RCC 7860 (cell line): ENCODE measurements at places on chromosomes 11 and 22.
A peak's percentile ranks its signal among the peaks of the same experiment; 100 is the strongest.

GRCh38 chr11:116502641-116503061 is 270.1 kb downstream of the BUD13 start:
- DNase-seq = no peak

GRCh38 chr11:74141241-74141695 is 29.5 kb downstream of the C2CD3 start:
- no peak for DNase-seq

DNA sequence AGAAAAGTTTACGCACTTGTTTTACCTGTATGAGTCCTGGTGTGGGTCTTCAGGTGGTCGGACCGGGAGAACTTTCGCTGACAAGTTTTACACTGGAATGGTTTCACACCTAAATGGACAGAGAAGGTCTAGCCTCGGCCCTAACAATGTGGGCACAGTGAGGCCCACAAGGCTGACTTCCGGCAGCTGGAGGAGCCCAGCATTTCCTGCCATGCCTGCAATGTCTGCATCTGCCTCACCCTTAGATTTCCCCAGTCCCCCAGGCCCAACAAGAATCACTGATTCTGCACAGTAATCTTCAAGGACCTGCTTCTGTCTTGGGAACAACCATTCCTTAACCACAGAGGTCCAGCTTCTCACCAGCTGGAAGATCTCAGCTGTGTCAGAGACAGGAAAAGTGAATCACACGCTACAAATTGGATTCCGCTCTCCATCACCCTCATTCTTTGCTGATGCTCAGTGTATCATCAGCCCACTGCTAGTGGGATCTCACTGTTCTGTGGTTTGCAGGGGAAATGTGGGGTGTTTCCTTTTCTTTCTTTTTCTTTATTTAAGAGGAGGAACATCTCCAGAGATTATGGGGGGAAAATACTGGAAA is 43.3 kb downstream of the WT1 start:
- DNase-seq = peak; percentile 62

DNA sequence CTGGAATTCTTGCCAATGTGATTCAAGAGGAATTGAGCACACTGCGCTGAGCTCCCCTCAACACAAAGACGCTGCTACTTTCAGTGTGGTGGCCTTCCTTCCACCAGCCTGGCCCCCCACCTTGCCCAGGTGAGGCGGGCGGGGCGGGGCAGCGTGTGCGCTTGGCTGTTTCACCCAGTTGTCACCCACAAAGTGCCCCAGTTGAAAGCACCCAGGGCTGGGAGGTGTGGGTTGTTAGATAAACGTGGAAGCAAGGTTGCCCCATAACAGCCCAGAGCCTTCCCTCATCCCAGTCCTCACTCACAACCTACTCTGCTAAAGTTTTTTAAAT is 43.1 kb downstream of the CACNG2 start:
- no peak for DNase-seq

GRCh38 chr11:24421766-24422165 is 75.1 kb upstream of the LUZP2 start:
- no peak for DNase-seq

- DNase-seq = no peak
Measured at GRCh38 chr11:9529334-9529650, 44.2 kb upstream of the WEE1 start.

DNA sequence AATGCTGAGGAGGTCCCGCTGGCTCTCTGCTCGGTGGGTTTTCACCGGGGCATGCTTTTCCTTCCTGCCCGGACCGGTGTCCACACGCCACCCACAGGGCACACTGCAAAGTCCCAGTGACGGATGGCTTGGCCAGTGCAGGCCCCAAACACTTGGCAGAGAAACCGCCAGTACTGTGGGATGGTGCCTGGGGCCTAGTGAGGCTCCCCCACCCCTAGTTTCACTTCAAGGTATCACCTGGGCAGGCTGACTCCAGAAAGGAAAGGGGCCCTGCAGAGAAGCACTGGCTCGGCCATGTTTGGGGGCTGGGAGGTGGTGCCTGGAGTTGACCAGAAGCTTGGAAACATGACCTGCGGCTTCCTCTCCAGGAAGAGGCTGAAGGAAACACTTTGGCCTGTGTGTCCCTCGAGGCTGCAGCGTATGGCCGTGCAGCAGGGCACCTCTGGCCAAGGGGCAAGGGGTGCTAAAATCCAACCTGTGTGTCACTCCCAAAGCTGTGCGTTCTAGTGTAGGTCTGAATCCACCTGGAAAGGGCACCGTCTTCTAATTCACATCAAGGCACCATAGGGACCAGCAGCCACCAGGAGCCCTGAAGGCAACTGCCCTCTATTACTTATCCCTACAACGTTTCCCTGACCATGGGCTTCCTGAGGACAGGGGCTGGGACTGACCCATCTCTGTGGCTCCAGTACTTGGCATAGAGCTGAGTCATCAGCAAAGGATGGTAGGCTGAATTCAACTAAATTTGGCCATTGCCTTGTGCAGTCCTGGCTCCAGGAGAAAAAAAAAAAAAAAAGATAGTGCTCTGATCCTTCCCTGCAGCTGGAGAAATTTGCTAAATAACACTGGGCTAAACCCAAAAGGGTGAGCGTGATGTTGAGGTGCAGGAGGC is 22.6 kb downstream of the TPBGL start:
- no peak for DNase-seq

- DNase-seq = no peak
Measured at GRCh38 chr11:111193924-111194490, 51.5 kb upstream of the POU2AF2 start.

DNA sequence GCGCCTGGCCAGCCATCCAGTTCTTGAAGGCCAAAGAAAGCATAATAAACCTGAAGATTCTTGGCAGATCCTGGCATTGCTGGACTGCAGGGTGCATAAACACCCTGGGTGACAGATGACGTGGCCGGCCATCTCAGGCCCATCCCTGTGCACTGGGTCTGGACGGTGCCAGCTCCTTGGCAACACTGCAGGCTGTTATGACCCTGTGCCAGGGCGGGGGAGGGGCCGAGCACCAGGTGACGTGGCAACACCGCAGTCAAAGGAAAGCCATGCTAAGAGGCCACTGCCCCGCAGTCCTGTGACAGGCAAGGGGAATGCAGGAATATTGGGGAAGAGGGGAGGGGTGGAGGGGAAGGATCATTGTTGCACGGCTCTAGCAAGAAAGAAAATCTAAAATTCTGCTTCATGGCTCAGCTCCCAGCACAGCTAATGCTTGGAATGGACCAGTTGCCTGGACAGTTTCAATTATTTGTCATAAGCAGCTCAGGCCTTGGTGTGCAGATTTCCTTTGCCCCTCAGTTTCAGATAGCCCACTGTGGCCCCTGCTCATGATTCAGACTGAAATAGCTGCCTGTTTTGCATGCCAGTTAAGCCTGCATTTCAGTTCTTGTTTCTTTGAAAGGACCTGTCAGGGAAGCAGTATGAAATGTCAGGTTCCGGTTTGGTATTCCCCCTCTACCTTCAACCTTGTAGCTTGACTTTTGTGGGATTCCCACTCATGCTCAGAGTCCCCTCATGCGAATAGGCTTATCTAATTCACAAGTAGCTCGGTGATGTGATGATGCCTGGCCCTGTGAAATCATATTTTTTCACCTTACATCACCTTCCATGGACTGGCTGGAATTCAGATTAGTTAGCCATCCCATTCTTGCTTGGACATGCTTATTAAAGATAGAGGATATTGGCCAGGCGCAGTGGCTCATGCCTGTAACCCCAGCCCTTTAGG is 29.7 kb upstream of the DDX6 start:
- peak; percentile 76 for DNase-seq

- DNase-seq = peak; percentile 46
Measured at GRCh38 chr11:115324581-115325432, 179.4 kb downstream of the CADM1 start.

GRCh38 chr11:79095424-79095823 is 345.4 kb downstream of the TENM4 start:
- DNase-seq = no peak

DNA sequence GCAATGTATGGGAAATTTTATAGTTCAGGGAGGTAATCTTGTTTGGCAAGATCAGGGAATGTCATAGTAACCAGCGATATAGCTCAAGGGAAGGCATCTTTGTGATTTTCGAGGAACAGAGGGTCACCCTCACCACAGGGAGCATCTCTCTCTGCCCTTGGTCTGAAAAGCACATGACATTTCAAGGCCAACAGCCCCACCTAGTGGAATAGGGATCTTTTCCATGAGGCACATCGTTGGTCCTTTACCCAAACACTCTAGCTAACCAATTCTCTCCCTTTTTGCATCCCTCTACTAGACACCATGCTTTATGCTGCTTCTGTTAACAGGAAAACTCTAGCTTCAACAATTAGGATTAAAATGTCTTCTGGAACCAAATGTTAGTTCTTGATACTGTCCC is 179.0 kb downstream of the GRM5 start:
- DNase-seq = no peak

- no peak for DNase-seq
Measured at GRCh38 chr11:39541945-39542351, 1917.5 kb downstream of the LRRC4C start.

- DNase-seq = no peak
Measured at GRCh38 chr11:30559004-30559403, 27.1 kb downstream of the MPPED2 start.

GRCh38 chr11:37916331-37916730 is 1318.3 kb upstream of the RAG2 start:
- DNase-seq = no peak

GRCh38 chr22:40855979-40856512 is 393 bp downstream of the ST13 start:
- DNase-seq = peak; percentile 8

DNA sequence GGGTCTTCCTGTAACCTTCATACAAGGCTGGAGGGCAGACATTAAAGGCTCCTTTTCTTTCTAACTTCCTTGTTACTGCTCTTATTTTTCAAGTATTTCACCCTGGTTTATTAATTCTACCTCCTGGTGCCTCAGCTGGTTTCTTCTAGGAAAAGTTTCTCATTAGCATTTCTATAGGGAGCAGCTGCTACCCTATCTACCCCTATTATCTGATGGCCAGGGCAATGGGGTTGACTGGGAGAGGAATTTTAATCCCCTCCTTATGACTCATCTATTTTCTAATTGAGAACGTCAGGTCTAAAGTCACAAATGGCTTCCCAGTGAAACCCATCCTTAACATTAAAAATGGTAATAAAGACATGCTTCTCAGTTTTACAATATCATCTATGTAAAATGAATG is 5.0 kb downstream of the MAP6 start:
- no peak for DNase-seq

DNA sequence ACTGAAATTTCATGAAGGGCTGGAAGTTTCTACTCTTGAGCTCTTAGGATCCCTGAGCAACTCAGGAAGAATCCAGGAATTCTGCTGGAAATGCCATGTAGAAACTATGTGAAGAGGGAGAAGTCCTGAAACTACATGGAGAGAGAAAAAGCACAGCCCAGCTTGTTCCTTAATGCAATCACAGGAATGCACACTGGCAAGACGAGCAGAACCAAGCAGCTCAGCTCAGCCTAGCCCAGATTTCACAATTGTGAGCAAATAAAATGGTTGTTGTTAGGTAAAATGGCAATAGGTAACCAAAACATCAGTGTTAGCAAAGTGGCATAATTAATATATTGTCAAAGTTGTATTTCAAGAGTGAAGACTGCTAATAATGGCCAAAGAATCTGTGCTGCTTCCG is 28.1 kb downstream of the ZNF214 start:
- DNase-seq = no peak
